ENCODE measurements at places on chromosomes 3 and 15.
A peak's percentile ranks its signal among the peaks of the same experiment; 100 is the strongest.

GRCh38 chr3:50525191-50525910 lies 21.9 kb upstream of the CACNA2D2 start:
- peak; percentile 79 for DNase-seq

DNA sequence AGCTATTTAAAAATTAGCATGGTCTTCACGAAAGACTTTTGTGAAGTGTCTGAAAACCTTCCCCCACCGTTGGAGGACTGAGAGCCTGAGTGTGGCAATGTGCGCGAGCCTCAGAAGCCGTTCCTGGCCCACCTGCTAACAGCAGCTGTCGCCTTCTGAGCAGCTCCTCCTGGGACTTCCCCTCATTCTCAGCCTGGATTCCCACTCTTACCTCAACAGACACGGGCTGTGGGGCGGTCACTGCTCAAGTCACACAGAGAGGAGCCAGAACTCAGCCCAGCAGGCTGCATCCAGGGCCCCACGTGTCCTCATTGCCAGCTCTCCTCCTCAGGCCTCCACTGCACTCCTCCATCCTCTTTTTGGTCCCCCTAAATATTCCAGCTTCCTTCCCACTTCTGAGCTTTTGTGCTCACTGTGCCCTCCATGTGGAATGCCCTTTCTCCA lies 7.8 kb downstream of the DNASE1L3 start:
- DNase-seq: no peak

- DNase-seq: no peak
Measured at GRCh38 chr15:86488046-86488445, 408.4 kb downstream of the AGBL1 start.

DNA sequence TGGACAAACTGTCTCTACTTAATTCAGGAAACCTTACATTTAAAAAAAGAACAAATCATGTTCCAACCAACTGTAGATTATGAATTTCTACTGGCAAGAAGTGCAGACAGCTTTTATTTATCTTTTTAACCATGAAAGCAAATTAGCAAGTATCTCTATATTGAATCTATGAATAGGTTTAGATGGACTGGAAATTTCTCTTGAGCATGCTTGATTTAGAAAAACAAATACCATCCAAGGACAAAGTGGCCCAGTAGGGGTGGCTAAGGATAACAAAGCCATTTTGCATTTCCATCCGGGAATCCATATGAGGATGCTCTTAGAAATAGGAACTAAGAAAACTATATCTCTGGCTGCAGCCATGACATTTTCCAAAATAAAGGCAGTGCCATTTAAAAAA lies 150.6 kb downstream of the KCNMB2 start:
- DNase-seq: no peak

DNA sequence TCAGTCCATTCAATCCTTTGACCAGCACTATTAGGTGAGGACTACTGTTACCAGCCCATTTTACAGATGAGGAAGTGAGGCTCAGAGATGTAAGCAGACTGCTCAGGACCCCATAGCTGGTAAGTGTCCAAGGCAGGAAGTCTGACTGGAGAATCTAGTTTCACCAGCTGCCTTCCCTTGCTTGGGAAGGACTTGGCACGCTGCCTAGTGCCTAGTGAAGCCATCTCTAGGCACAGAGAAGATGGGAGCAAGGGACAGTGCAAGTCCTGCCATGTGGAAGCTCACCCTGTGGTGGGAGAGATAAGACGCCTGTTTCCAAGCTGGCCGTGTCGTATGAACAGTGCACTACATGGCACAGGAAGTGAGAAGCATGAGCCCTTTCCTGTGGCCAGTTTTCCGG lies 111.8 kb upstream of the TMC3 start:
- DNase-seq: no peak

DNA sequence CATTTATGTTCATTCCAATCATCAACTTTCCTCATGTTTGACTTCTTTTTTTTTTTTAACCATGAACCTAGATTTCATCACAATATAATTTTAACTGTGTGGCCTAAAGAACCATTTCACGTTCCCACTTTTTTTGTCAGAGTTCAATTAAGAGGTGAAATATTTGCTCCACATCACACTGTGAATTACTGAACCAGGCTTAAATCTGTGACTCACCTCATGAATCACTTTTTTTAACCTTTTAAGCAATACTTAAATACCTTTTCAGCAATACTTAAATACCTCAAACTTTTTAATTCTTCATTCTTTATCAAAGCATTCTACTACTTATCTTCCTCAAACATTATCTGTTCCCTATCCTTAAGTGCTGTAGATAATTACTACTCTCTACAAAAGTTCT lies 137.6 kb downstream of the SI start:
- DNase-seq: no peak

DNA sequence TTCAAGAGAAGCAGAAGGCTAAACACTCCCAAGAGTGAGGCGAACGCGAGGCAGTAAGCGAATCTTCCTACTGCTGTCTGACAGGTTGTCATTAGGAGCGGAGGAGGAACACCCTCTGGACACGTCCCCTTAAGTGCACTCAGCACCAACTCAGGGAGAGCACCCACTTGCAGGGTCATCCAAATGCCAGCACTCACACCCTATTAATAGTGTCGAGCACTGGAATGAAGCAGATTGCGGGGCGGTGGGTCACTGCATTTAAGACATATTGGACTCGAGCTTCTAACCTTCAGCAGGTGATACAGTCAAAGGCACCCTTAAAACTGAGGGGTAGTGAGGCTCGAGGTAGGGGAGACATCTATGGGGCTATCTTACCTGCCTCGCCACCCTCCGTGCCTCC lies 28.7 kb downstream of the SH3BP5 start:
- no peak for DNase-seq

GRCh38 chr3:10546181-10546624 lies 40.8 kb upstream of the ATP2B2 start:
- DNase-seq: peak; percentile 30

- DNase-seq: peak; percentile 65
Measured at GRCh38 chr15:31811641-31812040, 218.7 kb upstream of the CHRNA7 start.

- no peak for DNase-seq
Measured at GRCh38 chr3:12954891-12955650, 113.7 kb upstream of the RPL32 start.

GRCh38 chr15:33737687-33738601 lies 230.4 kb upstream of the CHRM5 start:
- DNase-seq: peak; percentile 38

- no peak for DNase-seq
Measured at GRCh38 chr15:35399901-35400300, 146.1 kb downstream of the DPH6 start.

GRCh38 chr3:131795390-131796090 lies 239.3 kb downstream of the CPNE4 start:
- no peak for DNase-seq

DNA sequence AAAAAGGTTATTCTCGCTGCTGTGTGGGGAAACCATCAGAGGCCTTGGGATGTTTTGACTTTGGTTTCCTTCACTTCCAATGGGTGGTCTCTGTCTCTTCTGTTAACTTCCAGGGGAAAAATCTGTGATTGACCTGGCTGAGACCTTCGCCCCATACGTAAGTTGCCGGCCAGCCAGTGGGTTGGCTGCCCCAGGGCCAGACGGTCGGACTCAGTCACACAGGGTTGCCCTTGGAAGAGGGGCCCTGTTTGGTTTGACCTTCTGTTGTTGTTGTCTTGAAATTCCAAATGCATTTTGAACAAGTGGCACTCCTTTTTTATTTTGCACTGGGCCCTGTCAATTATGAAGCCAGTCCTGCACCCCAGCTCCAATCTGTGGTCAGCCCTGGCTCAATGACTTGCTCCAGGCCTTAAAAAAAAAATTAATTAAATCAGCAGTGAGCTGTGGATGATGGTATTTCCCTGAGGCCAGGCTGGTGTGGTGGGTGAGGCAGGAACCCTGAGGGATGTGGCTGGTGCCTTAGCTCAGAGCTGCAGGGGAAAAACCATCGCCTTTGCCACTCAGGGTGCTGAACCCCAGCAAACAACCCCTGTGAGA lies 4.5 kb downstream of the FAM107A start:
- DNase-seq: no peak

DNA sequence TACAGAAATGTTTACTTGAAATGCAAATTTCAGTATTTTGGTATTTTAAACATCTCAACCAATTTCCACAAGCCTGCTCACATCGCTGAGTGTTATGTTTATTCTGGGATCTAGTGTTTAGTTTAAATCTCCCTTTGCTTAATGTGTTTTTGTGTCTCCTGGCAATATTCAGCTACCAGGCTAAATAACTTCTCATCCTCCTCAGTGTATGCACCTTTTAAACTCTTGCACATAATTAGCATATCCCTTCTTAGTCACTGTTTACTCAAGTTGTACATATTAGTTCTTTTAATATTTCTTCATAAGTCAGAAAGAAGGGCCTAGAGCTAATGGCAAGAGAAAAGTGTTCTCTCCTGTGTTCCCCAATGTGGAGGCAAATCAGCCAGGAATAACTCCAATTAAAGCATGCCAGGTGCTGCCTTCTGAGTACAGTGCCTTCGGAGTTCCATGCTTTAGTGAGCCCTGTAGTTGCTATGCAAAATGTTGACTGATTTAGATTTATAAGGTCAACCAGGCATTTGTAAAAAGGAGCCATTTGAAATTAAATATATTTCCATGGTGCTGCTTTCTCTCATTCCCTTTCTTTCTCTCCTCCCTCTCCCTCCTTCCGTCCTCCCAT lies 234.3 kb downstream of the GAP43 start:
- no peak for DNase-seq

DNA sequence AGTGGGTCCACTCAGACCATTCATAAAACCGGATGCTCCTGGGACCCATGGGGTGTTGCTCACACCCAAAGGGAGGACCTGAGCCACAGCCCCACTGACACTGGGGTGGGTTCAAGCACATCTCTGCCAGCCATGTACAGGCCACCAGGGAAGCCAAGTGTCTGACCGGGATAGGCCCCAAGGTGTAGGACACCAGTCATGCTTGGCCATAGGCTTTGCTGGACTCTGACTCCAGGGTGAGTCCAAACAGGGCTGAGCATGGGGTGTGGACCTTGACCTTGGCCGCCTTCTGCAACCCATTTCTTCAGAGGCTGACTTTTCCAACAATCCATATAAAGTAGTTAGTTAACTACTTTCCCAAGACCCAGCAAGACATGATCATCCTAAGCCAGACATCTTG lies 31.4 kb upstream of the DUSP7 start:
- DNase-seq: no peak

- DNase-seq: no peak
Measured at GRCh38 chr3:49591615-49592014, 37.3 kb downstream of the BSN start.

GRCh38 chr15:100693451-100693850 lies 91.1 kb downstream of the ASB7 start:
- no peak for DNase-seq

- no peak for DNase-seq
Measured at GRCh38 chr3:48592519-48593087, 2.5 kb downstream of the COL7A1 start.

DNA sequence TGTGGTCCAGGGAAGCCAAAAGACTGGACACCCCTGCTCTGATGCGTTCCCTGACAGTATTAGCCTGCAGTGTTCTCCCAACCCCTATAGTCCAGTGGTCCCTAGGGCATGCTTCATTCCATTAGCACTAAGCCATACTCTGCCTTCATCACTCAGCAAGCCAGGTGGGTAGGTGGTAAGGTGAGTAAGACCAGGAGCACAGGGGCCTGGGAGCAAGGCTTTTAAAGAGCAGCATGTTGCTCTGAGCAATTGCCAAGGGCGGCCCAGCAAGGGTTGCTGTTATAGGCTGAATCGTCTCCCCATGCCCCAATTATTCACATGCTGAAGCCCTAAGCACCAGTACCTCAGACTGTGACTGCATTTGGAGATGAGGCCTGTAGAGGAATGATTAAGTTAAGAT lies 11.0 kb downstream of the CXCR6 start:
- no peak for DNase-seq

GRCh38 chr3:47003461-47004368 lies 24.2 kb downstream of the NBEAL2 start:
- no peak for DNase-seq

DNA sequence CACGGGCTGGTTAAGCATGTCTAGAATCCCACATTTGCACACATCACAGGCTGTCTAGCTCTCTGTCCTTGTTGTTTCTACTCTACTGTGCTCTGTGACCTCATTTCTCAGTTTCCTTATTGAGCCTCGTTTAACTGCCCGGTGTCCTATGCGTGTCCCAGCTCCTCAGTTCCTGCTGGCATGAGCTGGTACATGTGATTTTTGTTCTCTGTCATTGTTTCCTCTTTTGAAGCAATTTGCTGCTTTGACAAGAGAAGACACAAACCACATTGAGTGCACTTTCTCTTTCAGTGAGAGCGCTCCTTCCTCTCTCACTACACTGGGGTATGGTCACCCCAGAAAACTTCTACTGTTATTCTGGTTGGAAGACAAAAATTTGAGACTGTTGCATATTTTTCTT lies 563.5 kb downstream of the PDCD6IP start:
- no peak for DNase-seq

GRCh38 chr3:4314688-4315087 lies 11.5 kb downstream of the SETMAR start:
- no peak for DNase-seq

DNA sequence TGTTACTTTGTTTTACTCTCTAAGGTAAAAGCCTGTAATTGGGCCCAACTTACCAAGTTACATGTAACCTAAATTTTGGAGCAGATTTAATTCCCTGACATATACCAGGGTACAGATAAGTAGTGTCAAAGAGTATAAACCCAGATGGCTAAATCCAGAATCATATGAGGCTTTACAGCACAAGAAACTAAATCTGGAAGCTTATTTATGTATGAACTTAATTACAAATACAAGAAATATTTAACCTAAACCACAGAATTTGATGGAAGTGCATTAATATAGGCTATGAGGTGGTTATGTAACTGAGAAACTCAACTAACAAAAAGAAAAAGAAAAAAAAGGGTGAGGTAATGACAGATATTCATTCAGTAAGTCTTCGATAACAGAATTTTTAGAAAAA lies 930.2 kb upstream of the ALCAM start:
- DNase-seq: no peak

DNA sequence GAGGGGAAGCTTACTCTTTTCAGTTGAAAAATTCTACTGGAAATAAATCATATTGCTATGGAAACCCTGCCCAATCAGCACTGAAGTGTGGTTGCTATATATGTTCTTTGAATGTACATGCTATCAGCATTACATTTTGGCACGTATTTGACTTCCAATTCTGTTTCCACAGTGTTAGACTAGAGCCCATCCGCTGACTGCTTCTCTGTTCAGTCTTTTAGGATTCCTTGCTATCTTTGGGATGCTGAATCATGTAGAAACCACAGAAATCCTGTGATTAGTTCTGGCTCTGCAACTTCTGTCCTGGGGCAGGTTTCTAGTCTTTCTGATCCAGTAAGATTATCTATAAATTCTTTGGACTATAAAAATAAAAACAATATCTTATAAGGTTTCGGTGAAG lies 128.2 kb upstream of the SLC7A14 start:
- no peak for DNase-seq

DNA sequence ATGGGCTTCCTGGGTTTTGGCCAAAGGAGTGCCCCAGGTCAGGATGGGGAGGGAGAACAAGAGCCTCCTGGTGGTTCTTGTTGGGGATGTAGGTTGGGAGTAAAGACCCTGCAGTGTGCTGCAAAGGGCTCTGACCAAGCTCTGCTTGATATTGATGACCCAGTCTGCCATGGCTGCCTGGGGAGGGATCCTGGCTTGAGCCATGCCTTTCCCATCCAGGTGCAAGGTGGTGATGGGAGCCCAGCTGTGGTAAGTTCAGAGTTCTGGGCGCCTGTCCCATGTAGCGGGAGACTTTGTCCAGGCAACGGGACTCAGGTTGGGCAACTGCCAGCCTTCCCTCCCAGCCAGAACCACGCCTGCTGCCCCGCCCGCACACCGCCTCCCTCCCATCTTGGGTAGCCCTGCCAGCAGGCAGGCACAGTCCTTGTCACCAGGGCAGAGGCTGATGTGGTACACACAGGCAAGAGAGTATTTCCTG lies 2.6 kb downstream of the GNAI2 start:
- DNase-seq: peak; percentile 71

All from head of caudate nucleus (tissue), 42 donors.